CMK (cell line): ENCODE measurements at places on chromosomes 4 and X.
A peak's percentile ranks its signal among the peaks of the same experiment; 100 is the strongest.

DNA sequence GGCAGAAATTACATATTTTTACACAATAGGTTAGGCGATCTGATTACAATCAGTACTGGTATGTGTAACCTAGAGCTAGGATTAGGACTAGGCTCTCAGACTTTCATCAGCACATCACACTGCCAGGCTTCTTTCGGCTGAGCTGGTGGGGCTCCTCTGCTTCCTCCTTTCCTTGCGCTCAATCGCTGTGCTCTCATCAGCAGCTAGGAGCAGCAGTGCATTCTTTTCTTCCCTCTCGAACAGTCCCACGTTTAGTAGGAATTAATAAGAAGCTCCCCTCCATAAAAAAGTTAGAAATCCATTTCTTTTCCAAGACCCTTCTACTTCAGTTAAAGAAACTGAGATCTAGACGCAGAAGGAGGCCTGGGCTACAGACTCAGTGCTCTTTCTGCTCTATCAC lies 350.4 kb downstream of the SPRY1 start:
- DNase-seq, result no peak

- DNase-seq, result peak; percentile 49
Observed at GRCh38 chr4:80142394-80143306, 54.7 kb upstream of the PRDM8 start.

GRCh38 chr4:132502096-132502552 lies 647.0 kb upstream of the PCDH10 start:
- DNase-seq, result no peak

GRCh38 chr4:122890147-122890795 lies 32.1 kb downstream of the NUDT6 start:
- no peak for DNase-seq

DNA sequence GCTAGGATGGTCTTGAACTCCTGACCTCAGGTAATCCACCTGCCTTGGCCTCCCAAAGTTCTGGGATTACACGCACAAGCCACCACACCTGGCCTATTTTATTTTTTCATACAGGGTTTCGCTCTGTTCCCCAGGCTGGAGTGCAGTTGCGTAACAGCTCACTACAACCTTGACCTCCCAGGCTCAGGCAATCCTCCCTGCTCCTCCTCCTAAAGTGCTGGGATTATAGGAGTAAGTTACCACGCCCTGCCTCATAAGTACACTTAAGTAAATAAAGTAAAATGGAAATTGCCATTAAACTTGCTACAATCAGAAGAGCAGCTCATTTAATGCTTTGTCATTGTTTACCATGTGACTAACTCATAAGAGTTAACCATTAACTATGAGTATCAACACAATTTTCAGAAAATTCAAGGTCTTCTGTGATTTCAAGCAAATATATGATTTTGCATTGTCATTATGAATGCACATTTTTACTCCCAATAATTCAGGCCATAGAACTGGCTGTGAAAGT lies 12.3 kb downstream of the UGDH start:
- DNase-seq, result no peak

- DNase-seq, result no peak
Observed at GRCh38 chr4:82726596-82726995, 72.0 kb downstream of the SCD5 start.

- no peak for DNase-seq
Observed at GRCh38 chr4:108118505-108118904, 50.2 kb downstream of the LEF1 start.

GRCh38 chr4:10721616-10722015 lies 37.0 kb upstream of the CLNK start:
- no peak for DNase-seq

DNA sequence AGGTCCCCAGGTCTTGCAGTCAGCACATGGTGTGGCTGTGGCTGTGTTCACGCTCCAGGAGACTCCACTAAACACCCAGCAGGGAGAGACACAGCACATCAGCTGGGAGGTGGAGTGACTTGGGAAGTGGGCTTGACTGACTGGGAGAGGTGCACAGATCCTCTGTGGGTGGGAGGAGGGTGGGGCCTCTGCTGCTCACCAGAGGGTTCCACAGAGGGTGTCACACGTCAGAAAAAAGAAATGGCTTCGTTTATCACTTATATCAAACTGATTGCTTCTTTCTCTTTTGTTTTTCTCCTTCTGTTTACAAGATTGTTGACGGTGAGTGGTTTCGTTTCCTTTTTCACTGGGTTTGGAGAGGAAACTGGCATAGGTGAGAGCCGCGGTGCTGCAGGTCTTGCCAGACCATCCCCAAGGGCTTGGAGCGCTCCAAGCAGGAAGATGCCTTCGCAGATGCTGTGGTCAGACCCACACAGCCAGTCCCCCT lies 24.8 kb upstream of the FAM193A start:
- DNase-seq, result no peak

DNA sequence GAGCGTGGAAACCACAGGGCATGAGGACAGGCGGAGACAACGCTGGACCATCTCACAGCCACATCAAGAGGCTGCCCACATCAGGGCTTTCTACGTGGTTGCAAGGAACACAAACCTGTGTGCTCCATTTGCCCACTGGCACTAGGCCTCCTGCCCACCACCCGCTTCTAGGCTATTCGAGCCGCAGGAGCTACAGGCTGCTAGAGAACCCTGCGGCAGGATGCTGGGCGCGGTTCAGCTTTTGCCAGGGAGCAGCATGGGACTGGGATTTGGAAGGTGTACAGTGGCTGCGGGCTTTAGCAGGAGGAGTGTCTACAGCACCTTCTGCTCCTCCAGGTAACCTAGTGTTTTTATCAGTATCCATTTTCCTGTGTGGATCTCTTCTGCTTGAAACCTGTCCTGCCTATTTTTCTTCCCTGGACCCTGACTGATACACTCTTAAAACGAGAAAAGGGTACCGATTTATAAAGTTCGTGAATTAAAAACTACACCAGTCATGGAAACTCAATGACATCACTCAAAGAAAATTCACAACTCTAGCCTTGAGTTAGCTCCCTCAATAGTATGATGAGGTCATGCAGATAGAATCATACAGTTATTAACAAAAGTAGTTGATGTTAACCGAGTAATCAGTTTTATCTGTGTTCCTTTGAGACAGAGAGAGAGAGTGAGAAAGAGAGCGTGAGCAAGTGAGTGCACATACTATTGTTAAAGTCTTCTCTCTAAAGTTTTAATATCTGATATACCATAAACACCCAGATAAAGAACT lies 12.8 kb downstream of the NOP14 start:
- no peak for DNase-seq

- DNase-seq, result no peak
Observed at GRCh38 chr4:28724239-28724638, 1863.6 kb downstream of the STIM2 start.

GRCh38 chr4:148076964-148077363 lies 345.1 kb downstream of the ARHGAP10 start:
- no peak for DNase-seq

GRCh38 chrX:46912603-46913491 lies 626 bp downstream of the JADE3 start:
- DNase-seq, result no peak

- DNase-seq, result no peak
Observed at GRCh38 chrX:36986231-36986630, 21.9 kb upstream of the FAM47C start.

- no peak for DNase-seq
Observed at GRCh38 chrX:116357329-116357728, 79.1 kb upstream of the SLC6A14 start.

- no peak for DNase-seq
Observed at GRCh38 chr4:25547343-25547742, 108.3 kb upstream of the SLC34A2 start.

- DNase-seq, result no peak
Observed at GRCh38 chr4:120838784-120839183, 83.7 kb downstream of the PRDM5 start.

DNA sequence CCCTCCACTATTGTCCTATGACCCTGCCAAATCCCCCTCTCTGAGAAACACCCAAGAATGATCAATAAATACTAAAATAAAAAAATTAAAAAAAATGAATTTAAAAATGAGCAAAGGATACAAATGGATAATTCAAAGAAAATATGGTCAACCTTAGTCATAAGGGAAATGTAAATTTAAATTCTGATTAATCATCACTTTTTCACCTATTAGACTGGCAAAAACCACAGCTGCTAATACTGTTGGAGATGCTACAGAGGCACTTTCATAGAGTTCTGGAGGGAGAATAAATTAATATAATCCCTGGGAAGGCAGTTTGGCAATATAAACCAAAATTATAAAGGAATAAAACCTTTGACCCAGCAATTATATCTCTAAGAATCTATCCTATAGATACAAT lies 50.3 kb downstream of the LRBA start:
- DNase-seq, result no peak

DNA sequence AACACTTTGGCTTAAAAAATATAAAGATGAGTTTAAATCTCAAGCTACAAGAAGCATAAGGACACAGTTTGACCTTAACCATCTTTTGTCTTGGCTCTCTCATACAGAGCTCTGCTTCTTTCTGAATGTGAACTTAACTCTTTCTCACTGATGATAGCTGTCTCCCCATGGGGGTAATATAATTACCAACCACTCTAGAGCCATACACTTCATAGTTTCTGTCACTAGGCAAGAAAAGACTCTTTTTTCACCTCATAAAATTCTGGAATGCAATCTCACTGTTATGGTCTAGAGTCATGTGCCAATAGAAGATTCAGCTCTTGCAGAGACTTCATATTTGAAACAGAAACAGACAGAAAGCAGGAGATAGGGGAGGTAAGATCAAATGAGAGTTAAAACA lies 481.7 kb upstream of the AGA start:
- DNase-seq, result no peak

DNA sequence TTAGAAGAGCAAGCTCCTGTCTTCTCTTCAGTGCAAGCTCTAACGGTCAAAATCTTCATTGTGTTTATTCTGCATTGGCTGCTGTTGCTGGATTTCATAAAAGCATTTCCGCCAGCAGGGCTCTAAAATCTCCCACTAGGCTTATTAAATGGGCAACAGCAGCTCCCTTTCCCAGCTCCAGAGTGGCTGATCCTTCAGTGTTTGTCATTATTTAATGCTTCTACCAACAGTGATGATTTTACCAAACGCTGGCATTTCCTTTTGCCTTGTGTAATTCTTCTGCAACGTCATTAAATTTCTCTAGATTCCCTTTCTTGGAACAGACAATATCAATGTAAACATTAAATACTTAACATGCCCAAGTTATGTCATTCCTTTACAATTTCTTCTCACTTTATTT lies 20.1 kb downstream of the SLC7A11 start:
- no peak for DNase-seq

DNA sequence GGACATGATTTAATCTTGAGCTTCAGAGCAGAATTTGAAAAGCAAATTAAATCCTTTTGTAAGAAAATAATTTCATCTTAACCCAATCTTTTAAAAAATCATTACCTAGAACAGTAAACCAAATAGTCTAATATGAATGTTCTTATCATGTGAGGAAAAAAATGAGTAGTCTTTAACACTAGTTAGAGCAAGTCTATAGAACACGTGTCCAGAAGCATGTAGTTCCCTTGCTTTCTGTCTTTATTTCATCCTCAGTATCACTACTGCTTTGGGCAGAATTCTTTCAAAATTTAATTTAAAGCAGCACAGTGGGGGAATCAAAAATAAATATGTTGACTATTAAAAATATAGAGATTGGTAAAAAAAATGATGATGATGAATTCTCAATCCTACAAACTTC lies 2.1 kb downstream of the RBM47 start:
- DNase-seq, result no peak

GRCh38 chr4:60241866-60242265 lies 958.3 kb upstream of the ADGRL3 start:
- no peak for DNase-seq

DNA sequence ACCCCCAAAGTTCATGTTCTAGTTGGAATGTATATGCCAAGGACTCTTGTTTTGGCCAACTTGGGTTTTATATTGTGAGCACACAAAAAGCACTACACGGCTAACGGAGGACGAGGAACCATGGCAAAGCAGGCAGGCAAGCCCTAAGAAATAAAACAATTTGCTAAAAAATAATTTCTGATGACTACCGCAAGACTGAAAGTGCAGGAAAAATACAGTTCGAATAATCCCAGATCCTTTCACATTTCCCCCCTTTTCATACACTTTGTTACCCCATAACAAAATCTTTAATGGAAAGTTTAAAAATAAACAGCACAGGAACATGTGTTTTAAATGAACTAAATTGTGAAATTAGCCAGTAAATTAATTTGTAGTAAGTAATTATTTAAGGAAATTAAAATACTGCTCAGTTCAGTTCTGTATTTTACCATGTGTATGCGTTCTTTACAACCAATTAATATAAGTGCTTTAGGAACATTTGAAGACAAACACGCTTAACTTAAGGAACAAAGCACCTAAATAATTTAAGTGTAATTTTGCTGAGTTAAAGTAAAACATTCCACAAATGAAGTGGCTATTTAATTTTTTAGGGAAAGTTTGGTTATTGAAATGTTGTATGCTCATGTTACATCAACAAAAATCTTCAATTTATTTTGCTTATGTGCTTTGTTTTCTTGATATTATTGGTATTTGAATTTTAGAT lies 12.4 kb upstream of the PITX2 start:
- no peak for DNase-seq
